ENCODE measurements at places on chromosomes 1 and 21. TPM values are rescaled to one million over a fixed set of nuclear protein-coding genes. Genes with fewer than 3 reads are reported as not detected.

SPRR1B gene
- not detected for polyA plus RNA-seq

GBP6 gene
- 0.05 TPM for polyA plus RNA-seq

ANKRD35 gene
- polyA plus RNA-seq = 2.0 TPM

MTARC1 gene
- polyA plus RNA-seq = 17.5 TPM

NT5C1A gene
- polyA plus RNA-seq = 1.7 TPM

ORC1 gene
- 4.2 TPM for polyA plus RNA-seq

KRTAP21-2 gene
- polyA plus RNA-seq = not detected

TMEM234 gene
- 17.1 TPM for polyA plus RNA-seq

AURKAIP1 gene
- polyA plus RNA-seq = 55.3 TPM

KRTAP11-1 gene
- polyA plus RNA-seq = not detected

PCP4L1 gene
- 1.6 TPM for polyA plus RNA-seq

LHX8 gene
- polyA plus RNA-seq = not detected

LINGO4 gene
- not detected for polyA plus RNA-seq

METTL18 gene
- 21.0 TPM for polyA plus RNA-seq

INAVA gene
- polyA plus RNA-seq = 43.7 TPM

KRTAP20-1 gene
- polyA plus RNA-seq = not detected

AGT gene
- polyA plus RNA-seq = 21.3 TPM

C1orf53 gene
- polyA plus RNA-seq = 2.3 TPM

DNAJC28 gene
- 2.0 TPM for polyA plus RNA-seq

OR2L13 gene
- polyA plus RNA-seq = 0.11 TPM

S100A3 gene
- polyA plus RNA-seq = 0.23 TPM

TRMT13 gene
- polyA plus RNA-seq = 31.0 TPM

BARHL2 gene
- not detected for polyA plus RNA-seq
